ENCODE measurements at places on chromosomes 6 and 20.

DNA sequence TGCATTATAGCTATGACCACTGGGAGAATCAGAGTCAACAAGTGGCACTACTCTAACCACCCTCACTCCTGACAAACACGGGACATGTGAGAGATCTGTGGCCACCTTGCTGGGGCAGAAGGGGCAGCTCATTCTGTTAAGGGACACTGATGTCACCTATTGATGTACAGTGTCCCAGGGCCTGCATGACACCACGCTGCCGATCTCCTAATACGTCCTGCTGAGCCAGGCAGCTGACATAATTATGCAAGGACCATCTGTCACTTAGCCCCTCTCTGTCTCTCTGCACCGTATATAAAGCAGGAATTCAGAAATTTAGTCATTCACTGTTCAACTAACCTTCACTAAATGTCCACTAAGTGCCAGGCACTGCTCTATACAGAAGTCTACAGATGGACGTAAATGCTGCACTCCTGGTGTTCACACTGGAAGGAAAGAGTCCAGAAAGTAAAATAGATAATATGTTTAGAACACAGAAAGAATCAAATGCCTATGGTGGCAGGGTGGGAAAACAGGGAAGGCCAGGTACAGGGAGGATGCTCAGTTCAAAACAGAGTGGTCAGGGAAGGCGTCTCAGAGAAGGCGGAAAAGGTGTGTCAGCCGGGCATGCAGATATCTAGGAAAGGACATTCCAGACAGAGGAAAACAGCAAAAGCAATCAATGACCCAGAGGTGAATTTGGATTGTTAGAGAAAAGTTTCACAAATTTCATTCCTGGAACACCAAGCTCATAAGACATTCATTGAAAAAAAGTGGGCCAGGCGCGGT, 173.8 kb downstream of the ZNF217 start:
- no peak for DNase-seq

GRCh38 chr6:11614534-11615213, 77.1 kb downstream of the TMEM170B start:
- no peak for DNase-seq

GRCh38 chr6:109440331-109441068, at the start of the genes PPIL6 and SMPD2:
TSS of gene PPIL6 (minus strand) at chr6:109440628. CDS start at chr6:109440590, 38 bp downstream.
TSS of gene SMPD2 (plus strand) at chr6:109440724. CDS start at chr6:109441122, 398 bp downstream.
- peak; percentile 73 for DNase-seq

DNA sequence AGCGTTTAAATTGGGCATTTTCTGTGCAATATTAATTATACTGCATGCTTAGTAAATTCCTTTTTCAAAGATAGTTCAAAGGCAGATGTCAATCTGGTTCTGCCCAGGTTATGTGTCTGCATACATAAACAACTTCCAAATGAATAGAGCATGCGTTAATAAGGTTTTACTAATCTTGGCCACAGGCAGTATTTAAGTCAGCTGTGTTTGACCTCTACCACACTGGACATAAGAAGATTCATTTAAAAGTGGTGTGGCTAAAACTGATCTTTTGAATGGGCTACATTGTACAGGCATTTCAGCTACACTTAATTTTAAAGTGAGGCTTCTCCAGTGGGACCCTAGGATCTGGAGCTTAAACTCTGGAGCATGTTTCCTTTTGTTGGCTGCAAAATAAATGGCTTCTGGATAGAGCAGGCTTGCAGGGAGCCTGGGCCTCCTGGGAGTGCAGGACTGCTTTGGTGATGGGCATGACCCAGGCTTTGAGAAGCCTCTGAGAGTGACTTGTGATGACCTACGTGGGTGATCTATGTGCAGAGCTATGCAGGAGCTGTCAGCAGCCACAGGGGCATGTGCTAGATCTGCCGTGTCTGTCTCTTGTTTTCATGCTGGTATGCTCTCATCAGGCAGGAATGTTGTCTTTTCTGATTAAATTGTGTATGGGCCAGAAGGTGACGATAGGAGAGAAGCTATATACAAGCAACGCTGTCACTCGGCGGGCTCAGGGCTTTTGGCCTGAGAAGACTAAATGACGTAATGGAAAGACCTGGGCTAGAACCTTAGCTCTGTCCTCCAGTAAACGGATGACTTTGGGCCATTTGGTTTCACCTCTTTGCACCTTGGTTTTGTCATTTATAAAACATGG, 331.2 kb downstream of the QKI start:
- DNase-seq = no peak

DNA sequence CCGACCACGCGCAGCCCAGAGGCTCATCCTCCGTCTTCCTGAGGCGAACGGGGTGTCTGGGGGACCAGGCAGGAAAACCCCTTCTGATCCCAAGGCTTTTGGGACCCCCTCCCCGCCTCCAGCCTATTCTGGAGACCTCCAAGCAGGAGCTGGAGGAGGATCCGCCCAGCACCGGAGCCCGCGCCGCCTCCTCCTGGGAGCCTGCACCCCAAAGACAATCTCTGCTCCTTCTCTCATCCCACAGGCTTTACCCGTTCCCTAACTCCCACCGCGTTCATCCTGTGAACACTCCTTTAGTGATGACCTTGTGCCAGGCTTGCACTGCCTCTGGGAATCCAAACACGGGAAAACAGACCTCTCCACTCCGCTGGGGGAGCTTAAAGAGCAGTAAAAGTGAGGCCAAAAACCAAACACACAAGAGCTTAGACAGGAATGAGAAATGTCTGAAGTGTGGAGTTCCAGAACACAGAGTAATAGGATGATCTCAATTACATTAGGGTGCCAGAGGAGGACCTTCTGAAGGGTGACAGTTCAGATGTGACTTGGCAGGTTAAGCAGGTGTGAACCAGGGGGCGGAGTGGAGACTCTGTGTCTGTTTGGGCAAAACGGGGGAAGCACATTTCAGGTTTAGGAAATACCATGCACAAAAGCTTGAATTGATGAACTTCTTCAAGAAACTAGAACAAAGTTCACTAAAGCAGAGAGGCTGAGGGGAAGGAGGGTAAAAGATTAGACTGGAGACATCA, 7.6 kb downstream of the HLA-DRB5 start:
- no peak for DNase-seq

- peak; percentile 29 for DNase-seq
Measured at GRCh38 chr6:27091661-27092315, 155.7 kb upstream of the PRSS16 start.

GRCh38 chr20:63377256-63377941, 16.2 kb upstream of the CHRNA4 start:
- no peak for DNase-seq

GRCh38 chr6:36020154-36020553, 4.3 kb downstream of the SLC26A8 start:
- no peak for DNase-seq

- no peak for DNase-seq
Measured at GRCh38 chr6:1820165-1820564, 210.4 kb downstream of the FOXC1 start.

DNA sequence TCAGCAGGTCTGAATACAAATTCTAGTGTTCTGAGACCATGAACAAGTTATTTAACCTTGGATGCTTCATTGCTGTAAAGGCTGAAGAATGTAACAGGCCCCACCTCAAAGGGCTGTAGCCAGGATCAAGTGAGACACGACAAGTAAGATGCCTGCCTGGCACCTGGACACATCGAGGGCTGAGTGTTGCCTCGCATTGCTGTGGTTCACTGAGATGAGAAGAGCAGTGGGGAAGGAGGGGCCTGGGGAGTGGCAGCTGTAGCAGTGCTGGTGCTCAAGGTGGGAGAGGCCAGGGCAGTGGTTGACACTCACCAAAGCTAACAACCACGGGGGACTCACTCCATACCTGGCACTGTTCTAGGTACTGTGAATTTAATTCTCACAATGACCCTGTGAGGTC, 187.8 kb downstream of the KIF16B start:
- no peak for DNase-seq

GRCh38 chr6:109336221-109336961, 45.9 kb downstream of the CD164 start:
- no peak for DNase-seq

DNA sequence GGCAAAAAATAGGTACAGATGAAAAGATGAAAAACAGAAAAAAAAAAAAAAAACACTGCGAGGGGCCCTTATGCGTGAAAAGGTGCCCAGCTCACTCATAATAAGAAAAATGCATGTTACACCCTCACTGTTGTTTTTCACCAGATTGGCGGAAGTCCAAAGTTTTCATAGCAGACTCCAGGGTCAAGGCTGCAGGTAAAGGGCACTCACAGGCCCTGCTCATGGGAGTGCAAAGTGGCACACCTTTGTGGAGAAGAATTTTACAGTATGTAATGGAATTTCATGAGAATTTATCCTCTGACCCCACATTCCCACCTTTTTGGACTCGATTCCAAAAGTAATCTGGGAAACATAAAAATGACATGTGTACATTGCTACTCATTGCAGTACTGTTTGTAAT, 108.2 kb downstream of the CDKAL1 start:
- DNase-seq = no peak

GRCh38 chr6:44084231-44085014, 42.8 kb downstream of the MRPL14 start:
- no peak for DNase-seq

GRCh38 chr20:24490598-24490997, 21.2 kb downstream of the SYNDIG1 start:
- no peak for DNase-seq

DNA sequence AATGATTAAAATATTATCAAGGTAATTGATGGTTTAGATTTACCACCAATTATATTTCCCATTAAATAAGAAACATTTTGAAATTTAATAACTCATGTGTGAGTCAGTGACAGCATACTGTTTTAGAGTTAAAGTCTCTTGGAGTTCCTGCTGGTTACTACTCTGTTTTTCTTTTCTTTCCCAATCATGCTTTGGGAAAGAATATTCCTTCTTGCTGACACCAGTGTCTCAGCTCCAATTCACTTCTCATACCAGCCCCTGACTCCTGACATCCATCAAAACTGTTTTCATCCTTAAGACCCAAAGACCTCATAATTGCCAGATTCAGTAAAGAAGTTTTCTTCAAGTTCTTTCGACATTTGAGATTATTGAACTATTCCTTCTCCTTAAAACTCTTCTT, 50.3 kb downstream of the AIG1 start:
- no peak for DNase-seq

GRCh38 chr6:31614684-31615578, at the start of gene AIF1:
TSS of gene AIF1 (plus strand) at chr6:31615234. CDS start at chr6:31615330, 96 bp downstream.
- no peak for DNase-seq

- DNase-seq = no peak
Measured at GRCh38 chr6:109396046-109396718, 13.9 kb upstream of the CD164 start.

- no peak for DNase-seq
Measured at GRCh38 chr6:119324718-119325117, 24.8 kb downstream of the MAN1A1 start.

GRCh38 chr6:28615955-28616747, 90.5 kb downstream of the GPX5 start:
- DNase-seq = no peak

DNA sequence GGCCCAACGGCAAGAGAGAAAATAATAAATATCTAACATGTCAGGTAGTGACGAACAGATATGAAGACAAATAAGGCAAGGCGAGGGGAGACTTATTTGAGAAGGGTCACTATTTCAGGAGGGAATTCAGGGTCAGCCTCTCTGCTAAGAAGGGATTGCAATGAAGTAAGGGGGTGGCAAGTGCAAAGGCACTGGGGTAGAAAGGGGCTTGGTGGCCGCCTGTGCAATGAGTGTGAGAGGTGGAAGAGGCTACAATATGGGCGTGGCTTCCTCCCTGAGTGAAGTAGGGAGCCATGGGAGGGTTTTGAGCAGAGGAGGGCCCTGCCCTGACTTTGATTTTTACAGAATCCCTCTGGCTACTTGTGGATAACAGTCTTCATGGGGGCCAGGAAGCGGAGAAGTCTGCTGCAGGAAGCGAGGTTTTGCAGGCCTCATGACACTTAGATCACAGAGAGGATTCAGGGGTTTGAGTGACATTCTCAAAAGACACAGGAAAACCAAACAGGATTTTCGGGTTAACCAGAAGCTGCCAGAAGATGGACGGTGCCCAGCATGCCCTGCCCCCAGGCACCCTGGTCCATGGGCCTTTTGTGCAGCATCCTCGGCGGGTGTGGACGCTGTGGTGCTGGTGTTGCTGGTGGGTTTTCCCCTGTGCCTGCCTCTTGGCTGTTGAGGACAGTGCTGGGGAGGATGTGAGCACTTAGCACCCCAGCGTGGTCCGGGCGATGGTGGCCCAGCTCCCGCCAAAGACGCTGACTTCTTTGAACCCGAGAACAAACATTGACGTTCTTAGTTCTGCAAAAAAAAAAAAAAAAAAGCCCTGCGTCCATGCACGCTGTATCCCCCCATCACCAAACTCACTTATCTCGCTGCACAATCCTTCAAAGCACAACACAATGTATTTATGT, 124.2 kb upstream of the PTPN1 start:
- DNase-seq = peak; percentile 48

DNA sequence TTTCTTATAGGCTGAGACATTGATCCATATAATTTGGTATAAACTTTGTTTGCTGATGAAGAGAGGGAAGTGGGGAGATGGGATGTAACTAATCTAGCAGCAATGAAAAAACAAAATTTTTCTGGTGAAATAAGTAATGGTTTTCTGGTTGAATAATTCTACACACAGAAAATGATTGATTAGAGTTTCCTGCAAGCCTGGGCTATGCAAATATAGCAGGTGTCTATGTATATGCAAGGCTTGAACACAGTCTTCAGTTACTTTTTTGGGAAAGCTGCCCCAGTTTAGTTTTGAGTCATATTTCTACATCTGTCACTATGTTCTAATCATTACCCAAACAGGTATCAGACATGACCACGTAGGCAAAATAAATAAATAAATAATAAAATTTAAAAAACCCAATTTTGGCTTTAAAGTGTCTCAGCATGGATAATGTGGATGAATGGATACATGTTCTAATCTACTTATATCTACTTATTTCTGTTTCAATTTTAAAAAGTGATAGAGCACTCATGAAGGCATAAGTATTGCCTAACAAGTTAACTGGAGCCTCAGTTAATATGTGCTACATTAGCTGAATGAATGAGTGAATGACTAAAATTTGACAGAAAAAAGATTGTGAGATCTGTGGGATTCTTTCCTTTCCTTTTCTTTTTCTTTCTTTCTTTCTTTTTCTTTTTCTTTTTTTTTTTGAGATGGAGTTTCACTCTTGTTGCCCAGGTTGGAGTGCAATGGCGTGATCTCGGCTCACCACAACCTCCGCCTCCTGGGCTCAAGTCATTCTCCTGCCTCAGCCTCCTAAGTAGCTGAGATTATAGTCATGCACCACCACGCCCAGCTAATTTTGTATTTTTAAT, 37.2 kb upstream of the TFB1M start:
- DNase-seq = no peak

- DNase-seq = no peak
Measured at GRCh38 chr20:60062431-60063047, 104.3 kb downstream of the CDH26 start.
